Eye (tissue), 1 donor: ENCODE measurements at places on chromosomes 16 and 17.

DNA sequence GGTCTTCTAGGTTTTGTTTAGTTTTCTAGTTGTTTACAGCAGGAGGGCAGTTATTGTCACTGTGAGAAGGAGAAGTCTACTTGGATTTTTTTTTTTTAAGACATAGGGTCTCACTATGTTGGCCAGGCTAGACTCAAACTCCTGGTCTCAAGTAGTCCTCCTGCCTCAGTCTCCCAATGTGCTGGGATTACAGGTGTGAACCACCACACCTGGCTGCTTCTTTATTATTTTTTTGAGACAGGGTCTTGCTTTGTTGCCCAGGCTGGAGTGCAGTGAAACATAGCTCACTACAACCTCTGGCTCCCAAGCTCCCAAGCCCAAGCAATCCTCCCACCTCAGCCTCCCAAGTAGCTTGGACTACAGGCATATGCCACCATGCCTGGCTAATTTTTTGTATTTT lies 68.3 kb upstream of the STAC2 start:
- no peak for DNase-seq

DNA sequence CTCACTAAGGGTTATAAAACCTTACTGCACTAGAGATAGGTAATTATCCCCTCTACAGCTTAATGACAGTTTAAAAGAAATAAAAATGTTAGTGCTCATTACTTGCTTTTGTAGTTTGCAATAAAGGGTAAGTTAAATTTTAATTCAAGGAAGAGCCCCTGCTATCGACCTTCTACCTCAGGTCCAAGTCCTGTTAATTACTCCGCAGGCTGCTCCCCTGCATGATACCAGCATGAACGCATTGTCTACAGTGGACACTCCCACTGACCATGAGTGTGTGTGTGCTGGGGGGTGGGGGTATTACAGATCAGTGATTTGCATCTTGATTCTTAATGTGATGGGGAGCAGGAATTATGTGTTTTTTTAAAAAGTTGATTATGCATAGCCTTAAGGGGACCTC lies 103.1 kb downstream of the AATF start:
- no peak for DNase-seq

DNA sequence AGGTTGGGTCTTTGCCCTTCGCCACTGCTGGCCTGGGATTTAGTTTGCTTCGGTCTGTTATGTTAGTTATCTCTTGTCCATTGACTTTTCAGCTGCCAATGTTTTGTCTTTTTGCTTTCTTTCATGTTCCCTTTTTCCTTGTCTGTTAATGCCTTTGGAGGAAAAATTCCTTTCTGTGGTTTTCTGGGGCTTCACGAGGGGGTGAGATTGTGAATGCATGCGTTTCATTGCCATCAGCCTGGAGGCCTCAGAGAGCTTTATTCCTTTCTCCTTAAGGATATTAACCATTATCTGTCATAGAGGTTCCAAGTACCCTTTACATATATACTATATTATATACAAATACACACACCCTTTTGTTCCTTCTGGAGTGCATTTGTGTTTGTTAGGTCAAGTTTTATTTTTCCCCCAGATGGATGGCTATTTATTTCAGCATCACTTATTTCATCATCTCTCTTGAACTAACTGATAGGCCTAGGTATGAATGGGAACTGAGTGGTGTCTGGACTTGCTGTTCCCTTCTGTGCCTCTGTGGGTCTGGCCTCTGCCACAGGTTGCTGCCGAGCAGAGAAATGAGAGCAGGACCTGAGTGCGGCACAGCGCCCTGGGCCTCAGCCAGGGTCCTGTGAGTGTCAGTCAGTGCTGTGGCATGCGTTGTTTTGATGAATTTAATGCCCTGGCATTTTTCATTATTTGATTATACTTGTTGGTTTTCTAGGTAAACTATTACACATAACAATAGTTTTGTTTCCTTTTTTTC lies 193.4 kb downstream of the LGALS9B start:
- DNase-seq: no peak

DNA sequence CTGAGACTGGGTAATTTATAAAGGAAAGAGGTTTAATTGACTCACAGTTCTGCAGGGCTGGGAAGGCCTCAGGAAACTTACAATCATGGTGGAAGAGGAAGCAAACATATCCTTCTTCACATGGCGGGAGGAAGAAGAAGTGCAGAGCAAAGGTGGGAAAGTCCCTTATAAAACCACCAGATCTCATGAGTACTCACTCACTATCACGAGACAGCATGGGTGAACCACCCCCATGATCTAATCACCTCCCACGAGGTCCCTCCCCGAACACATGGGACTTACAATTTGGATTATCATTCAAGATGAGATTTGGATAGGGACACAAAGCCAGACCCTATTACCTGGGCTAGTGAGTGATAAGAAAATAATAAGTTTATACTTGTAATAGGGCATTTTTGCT lies 70.6 kb upstream of the HS3ST2 start:
- DNase-seq: no peak

DNA sequence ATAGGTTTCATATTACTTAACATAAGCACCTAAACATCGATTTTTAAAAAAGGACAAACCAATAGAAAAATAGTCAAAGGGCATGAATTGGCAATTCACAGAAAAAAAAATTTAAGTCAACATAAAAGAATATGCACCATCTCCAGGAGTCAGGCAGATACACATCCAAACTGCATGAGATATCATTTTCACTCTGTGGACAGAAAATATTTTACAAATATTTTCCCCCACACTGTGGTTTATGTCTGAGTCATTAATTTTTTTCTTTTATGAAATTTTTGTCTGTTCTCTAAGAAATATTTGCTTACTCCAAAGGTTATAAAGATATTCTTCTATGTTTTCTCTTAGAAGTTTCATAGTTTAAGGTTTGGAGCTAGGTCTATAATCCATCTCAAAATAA lies 74.4 kb upstream of the DNAH17 start:
- DNase-seq: no peak

DNA sequence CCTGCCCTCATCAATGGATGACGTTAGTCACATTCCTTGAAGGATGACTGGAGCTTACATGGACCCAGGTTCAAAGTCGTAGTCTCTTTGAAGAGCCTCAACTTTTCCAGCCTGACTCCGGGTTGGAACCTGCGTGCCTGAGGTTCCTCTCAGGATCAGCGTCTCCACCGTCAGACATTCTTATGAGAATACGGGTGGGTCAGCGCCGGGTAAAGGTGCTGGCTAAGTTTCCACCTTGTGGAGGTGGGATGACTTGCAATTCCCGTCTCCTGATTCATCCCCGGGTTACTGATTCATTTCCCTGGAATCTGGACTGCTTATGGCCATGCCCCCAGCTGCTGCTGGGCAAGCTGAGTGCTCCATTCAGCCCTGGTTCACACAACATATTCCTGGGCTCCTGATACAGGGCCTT lies 38.9 kb upstream of the CMIP start:
- DNase-seq: no peak

GRCh38 chr17:15256689-15257088 lies 8.4 kb downstream of the PMP22 start:
- DNase-seq: no peak

GRCh38 chr17:80137131-80137530 lies 9.8 kb downstream of the EIF4A3 start:
- DNase-seq: no peak

GRCh38 chr17:78922816-78923498 lies 2.2 kb downstream of the TIMP2 start:
- DNase-seq: no peak

DNA sequence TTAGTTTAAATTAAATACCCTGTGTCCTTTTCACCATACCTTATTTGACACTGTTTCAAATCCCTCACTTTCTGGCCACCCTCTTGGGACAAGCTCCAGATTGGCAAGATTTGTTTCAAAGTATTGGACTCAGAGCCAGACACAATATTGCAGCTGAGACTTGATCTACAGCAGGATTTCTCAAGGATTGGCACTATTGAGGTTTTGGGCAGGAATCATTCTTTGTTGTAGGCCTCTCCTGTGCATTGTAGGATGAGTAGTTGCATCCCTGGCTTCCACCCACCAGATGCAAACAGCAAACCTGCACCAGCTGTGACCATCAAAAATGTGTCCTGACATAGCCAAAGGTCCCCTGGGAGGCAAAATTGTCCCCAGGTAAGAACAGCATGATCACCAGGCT lies 181.2 kb downstream of the CHD9NB start:
- DNase-seq: no peak

DNA sequence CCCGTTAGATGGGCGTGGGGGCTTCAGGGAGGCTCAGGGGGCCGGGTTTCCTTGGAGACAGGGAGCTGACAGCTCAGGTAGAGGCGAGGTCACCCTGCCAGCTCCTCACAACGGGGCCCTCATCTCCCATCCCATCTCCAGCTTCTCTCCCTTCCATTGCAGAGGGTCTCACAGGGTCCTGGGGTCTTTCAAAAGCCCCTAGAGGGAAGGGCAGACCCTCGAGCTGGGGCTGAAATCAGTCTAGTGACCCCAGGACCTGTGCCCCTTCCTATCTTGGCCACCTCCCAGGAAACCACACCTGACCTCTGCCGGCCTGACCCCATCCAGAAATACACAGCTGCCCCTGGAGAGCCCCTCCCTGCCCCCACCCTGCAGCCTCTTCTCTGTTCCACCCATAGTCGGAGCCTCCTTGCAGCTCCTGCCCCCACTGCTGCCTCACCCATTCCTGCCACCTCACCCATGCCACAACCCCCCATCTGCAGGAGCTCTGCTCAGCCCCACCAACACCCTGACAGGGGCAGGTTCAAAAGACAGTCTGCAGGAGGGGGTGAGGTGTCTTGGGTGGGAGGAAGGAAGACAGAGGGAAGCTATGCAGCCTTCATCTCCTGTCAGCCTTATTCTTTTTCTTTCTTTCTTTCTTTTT lies 23.4 kb downstream of the PIK3R5 start:
- no peak for DNase-seq

DNA sequence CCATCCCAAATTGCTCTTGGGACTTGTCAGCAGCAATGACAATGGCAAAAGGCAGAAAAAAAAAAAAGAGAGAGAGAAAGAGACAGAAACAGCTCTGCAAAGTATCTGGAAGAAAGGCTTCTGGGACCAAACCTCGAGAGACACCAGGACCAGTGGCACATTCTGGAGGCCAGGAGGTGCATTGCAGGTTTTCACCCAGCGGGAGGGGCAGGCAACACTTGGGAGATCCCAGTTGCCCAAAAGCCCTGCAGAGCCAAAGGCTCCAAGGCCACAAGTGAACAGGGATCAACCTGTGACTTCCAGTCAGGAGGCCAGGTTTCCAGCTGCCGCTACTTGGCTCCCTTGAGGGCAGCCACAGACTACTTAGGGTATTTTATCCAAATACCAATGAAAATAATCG lies 110.8 kb upstream of the CDH5 start:
- no peak for DNase-seq

DNA sequence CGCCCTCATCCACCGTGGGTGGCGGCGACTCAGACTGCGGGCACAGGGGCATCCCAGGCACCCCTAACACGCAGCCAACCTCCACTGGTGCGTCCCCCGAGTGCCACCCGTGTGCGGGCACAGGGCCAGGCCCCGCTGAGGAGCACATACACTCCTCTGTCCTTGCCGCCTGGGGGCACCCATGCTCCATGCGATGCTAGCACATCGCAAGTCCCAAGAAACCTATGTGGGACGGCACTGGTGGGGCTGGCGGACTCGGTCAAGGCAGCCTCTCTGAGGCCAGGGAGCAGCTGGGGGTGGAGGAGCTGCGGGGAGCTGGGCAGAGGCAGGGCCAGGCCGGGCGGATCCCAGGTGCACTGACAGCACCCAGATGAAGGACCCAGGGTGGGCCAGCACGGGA lies 4.0 kb downstream of the ZNF598 start:
- no peak for DNase-seq

GRCh38 chr16:88715312-88716190 lies 9.2 kb downstream of the CTU2 start:
- DNase-seq: no peak

GRCh38 chr17:29022074-29022473 lies 16.2 kb upstream of the SEZ6 start:
- no peak for DNase-seq
